CD8-positive, alpha-beta memory T cell (primary cell): ENCODE measurements at places on chromosomes 4 and X.

DNA sequence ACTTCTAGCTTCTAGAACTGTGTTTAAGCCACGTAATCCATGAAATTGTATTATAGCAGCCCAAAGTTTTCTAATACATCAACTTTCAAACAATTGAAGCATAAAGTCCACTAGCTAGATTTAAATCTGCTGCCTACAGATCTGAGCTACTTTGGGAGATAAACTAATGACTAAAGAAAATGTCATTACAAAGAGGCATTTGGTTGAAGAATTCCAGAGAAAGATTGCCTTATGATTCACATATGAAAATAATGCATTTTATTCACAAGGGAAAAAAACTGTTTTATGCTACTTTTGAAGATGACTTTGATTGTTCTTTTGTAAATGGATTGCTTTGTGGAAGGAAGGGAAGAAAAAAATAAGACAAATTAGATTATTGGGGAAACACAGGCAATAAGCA lies 124.1 kb upstream of the SLIT2 start:
- DNase-seq, result no peak

GRCh38 chr4:14835288-14835687 lies 167.0 kb upstream of the CPEB2 start:
- no peak for DNase-seq

DNA sequence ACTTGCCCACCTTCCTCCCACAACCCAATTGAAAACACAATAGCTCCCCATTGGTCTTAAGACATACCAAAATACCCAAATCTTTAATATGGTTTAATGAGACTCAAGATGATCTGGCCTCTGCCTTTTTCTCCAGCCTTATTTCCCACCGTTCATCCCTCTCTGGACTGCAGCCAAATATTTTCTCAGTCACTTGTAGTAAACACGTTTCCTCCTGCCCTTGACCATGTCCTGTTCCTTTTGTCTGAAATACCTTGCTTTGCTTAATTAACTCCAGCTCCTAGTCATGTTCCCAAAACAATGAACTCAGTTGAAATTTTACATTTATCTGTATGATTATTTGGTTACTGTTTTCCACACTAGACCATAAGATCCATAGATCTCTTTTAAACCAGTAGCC lies 8.4 kb upstream of the NUP54 start:
- no peak for DNase-seq

DNA sequence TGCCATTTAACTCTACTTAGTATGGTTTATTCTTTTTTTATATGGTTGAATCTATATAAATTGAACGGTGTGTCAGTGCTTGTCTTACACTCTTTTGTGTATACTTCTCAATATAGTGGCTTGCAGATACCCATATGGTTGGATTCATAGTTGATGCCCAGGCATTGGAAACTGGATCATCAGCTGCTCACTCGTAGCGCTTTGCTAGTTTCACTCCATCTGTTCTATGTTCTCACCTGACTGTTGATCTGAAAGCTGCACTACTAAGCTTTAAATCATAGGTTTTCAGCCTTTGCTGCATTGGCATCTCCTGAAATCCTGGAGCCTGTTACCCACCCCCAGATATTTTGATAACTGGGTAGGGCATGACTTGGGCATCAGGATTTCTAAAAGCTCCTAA lies 121.6 kb upstream of the DCLK2 start:
- DNase-seq, result no peak

GRCh38 chrX:130497531-130497930 lies 95.7 kb downstream of the RBMX2 start:
- DNase-seq, result no peak

DNA sequence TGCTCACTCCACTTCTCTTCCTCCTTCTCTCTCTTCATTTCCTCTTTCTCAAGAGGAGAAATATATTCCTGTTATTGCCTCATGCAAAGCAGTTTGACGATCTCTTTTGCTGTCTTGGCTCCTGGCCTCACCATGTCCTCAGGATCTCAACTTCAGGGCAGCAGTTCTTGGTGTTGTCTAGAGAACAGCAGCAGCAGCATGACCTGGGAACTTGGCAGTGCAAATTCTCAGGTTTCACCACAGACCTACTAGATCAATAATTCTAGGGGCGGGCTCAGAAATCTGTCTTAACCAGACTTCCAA lies 193.4 kb upstream of the EDNRA start:
- DNase-seq, result no peak

DNA sequence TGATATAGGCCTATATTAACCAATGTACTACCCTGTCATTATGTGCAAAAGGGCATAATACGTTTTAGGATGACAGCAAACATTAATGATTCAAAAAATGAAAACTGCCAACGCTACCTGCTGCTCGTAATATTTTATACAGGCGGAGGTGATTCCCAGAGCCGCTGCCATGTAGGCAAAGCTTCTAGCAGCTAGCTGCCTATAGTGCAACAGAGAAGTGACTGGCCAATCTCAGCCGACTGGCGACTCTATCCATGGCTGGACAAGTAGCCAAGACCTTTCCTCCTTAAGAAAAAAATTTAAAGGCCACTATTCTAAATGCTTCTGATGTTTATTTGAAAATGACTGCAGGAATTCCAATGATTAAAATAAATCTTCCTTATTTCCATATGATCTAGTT lies 1.9 kb downstream of the PPARGC1A start:
- no peak for DNase-seq

- no peak for DNase-seq
Measured at GRCh38 chr4:128281354-128281753, 6.3 kb downstream of the PGRMC2 start.

DNA sequence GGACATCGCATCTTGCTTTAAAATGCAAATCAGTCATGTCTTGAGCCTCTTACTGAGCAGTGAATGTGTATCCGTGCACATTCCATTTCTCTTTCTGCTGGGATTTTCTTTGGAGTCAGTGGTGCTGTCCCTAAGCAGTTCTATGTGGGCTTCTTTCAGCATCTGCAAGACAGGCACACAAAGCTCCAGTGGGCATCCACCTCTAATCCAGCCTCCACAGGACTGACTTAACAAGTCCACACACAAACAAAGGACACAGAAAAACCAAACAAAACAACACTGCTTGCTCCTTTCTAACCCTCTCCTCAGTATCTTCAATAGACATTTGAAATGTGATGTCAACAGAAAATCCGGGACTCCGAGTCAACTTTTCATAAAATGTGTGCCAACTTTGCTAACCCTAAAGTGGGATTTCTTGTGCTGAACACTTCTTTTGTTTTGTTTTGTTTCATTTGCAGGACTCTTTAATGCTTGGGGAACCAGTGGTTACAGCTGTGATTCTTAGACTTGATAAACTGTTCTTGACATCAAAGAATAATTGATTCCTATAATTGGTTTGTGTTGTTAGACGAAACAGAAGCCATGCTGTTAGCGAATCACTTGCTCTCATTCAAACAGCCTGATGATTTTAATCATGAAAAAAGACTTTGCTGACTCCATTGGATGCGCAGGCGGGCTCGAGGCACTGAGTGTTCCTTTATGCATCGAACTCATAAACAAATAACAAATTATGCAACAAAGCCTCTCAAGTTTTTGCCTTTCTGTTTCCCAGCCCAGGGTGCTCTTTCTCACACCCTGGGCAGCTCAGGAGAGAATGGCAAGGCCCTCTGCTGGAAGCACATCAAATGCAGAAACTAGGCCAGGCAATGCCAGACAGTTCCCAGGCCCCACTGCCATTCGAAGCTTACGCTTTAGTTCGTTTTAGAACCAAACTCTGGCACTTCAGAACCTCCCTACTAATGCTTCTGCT lies 20.1 kb downstream of the ETNPPL start:
- no peak for DNase-seq

DNA sequence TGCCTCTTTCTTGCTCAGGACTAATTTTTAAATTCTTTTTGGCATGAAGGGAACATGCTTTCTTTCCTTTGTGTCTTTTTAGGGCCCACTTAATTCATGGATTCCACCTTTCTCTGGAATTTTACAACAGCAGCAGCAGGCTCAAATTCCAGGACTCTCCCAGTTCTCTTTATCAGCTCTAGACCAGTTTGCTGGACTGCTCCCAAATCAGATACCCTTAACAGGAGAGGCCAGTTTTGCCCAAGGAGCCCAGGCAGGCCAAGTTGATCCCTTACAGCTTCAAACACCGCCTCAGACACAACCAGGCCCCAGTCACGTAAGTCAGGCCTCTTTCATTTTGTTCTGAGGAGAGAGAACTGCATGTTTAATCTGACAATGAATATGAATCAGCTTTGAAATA lies 2.3 kb downstream of the ODAM start:
- DNase-seq, result no peak

GRCh38 chrX:53831662-53832635 lies 145.4 kb upstream of the HUWE1 start:
- no peak for DNase-seq

DNA sequence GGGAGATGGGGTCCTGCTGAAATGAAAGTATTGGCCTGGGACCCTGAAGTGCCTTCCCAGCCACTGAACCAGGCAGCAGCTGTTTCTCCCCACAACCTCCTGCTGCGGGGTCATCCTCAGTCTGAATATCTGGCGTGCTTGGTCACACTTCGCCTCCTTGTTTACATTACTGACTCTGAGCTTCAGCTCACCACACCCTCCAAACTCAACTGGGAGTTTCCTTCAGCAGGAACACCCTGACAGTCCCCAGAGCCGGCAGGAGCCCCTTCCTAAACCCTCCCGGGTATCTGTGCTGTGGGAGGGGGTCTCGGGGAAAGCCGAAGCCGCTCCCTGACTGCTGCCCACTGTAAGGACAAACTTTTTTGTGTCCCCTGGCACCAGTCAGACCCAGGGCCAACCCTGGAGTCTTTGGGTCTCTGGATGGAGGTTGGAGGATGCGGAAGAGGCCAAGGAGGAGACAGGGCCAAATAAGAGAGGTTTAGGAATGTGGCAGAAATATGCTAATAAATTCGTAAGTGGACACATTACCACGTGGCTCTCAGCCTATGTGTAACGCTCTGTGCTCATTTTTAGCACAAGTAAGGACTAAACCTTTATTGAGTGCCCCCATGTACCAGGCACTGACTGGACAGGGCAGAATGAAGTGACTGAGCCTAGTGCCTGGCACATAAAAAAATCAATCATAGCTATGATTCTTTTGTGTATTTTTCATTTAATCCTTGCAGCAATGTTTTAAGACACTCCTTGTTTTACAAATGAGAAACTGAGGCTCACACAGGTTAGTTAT lies 20.7 kb downstream of the FHDC1 start:
- no peak for DNase-seq

- DNase-seq, result no peak
Measured at GRCh38 chr4:75995727-75996126, 5.0 kb upstream of the SDAD1 start.

- no peak for DNase-seq
Measured at GRCh38 chr4:6011686-6012085, 6.5 kb downstream of the C4orf50 start.

GRCh38 chr4:162497564-162498167 lies 333.9 kb upstream of the FSTL5 start:
- DNase-seq, result peak; percentile 11

DNA sequence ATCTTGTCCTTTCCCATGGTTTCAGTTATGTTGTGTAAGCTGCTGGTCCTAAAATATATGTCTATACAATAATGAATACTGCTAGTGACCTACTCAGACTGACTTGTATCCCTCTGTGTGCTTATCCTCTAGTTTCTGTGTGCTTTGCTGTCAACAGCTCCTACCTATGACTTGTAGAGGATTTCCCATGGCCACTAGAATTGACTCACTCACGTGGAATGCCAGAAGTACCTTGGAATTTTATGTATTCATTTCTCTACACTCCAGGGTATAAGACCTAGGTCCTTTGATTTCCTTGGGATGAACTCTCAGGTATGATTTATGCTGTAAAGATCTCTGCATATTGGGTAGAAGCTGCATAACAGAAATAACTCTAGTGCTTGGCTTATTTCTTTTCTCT lies 279.9 kb upstream of the SLIT2 start:
- no peak for DNase-seq

DNA sequence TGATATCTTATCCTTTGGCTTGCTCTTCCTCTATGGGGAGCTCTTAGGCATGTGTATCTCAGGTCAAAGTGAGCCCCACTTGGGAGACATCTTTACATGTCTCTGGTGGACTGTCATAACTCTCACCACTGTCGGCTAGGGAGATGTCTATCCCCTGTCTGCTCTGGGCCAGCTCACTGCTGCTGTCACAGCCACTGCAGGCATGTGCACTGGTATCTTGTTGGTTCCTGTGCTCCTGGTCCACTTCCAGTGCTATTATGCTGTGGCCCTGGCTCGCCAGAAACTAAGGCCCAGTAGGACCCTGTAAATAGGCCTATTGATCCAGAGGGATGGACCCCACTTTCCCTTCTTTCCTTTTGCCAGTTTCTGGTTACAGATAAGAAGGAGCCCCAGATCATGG lies 56.6 kb upstream of the LAS1L start:
- DNase-seq, result no peak

GRCh38 chr4:8318509-8318908 lies 49.0 kb downstream of the HTRA3 start:
- no peak for DNase-seq

GRCh38 chrX:47683184-47683828 lies 24.3 kb upstream of the UXT start:
- no peak for DNase-seq

GRCh38 chrX:93673056-93673868 lies at the start of gene NAP1L3:
TSS of gene NAP1L3 (minus strand) at chrX:93673578. CDS start at chrX:93673304, 274 bp downstream.
- peak; percentile 62 for DNase-seq

DNA sequence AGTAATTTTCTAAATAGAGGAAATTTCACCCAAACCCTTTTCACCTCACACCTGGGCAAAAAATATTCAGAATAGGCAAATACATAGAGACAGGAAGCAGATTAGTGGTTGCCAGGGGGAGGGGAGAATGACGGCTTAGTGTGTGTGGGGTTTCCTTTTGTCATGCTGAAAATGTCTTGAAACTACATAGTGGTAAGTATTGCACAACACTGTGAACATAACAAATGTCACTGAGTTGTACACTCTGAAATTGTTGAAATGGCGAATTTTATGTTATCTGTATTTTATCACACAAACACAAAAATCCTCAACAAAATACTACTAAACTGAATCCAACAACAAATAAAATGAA lies 60.7 kb upstream of the PLAC1 start:
- DNase-seq, result no peak

DNA sequence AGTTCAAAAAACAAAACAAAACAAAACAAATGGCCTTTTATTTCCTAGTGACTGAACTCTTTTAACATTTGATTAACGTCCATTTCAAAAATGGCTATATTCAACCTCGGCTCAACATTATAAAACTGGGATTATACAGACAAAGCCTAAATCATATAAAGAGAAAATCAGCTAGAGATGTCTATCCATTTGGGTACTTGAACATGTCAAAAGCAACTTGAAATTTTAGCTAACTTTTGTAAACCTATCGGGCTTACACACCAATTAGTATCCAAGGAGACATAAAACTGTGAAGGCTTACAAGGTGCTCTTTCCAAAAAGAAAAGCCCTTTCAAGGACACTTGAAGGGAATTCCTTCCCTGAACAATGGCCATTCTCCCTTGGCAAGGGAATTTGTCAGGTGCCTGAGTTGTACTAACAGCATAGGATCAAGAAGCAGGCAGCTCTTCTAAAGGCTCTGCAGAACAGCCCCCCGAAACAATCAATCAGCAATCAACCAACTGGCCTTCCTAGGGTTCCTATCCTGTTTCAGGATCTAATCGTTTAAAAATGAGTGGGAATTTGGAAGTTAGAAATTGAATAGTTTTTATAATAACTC lies 633.7 kb upstream of the HTR2C start:
- DNase-seq, result no peak
